Endothelial cell of umbilical vein (primary cell): ENCODE measurements at places on chromosomes 1 and 21.

- H3K27me3 ChIP-seq, result peaks cover 3% of the 10 kb centered on the region
- no peaks in the 10 kb centered on the region for H3K36me3 ChIP-seq
- no peak for DNase-seq
- no peaks in the 10 kb centered on the region for H3K4me1 ChIP-seq
These were observed 22.2 kb downstream of the KCNN3 start for GRCh38 chr1:154847891-154848290.

- H3K4me3 ChIP-seq, result peak overlapping the region; percentile 65
- DNase-seq, result peak; percentile 100
- no peaks in the 10 kb centered on the region for H3K27me3 ChIP-seq
- peaks cover 2% of the 10 kb centered on the region for H3K36me3 ChIP-seq
These were observed 2.6 kb upstream of the ZBTB18 start for GRCh38 chr1:244048256-244049161.

GRCh38 chr1:7048395-7048794 lies 263.1 kb downstream of the CAMTA1 start:
- H3K36me3 ChIP-seq, result no peaks in the 10 kb centered on the region
- no peaks in the 10 kb centered on the region for H3K4me1 ChIP-seq
- no peak overlapping the region for H3K27ac ChIP-seq
- no peak overlapping the region for H3K4me3 ChIP-seq
- no peaks in the 10 kb centered on the region for H3K27me3 ChIP-seq

- no peak overlapping the region for H3K27ac ChIP-seq
- H3K36me3 ChIP-seq, result no peaks in the 10 kb centered on the region
- no peak for DNase-seq
- H3K27me3 ChIP-seq, result no peaks in the 10 kb centered on the region
- no peak overlapping the region for H3K4me3 ChIP-seq
These were observed 692.1 kb upstream of the ZP4 start for GRCh38 chr1:238582816-238583215.

GRCh38 chr1:189669846-189670245 lies 807.8 kb downstream of the BRINP3 start:
- H3K27me3 ChIP-seq, result no peaks in the 10 kb centered on the region
- no peaks in the 10 kb centered on the region for H3K4me1 ChIP-seq
- H3K4me3 ChIP-seq, result no peak overlapping the region
- no peak overlapping the region for H3K27ac ChIP-seq

DNA sequence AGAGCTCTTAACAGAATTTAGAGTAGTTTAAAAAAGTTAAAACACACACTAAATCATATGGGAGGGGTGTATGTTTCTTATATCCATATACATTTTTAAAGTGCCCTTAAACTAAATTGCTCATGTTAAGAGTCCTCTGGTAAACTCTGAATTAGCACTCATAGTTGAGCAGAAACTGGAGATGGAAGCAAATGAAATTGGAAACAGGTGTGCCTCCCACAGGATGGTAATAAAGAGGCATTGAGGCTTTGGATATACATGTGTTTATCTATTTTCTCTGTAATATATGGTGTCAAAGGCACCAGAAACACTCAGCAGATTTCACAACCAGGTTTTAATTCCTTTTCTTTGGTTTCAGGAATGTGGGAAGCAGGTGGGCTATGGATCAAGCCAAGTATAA lies 188.6 kb downstream of the HS2ST1 start:
- no peak overlapping the region for H3K27ac ChIP-seq
- no peaks in the 10 kb centered on the region for H3K27me3 ChIP-seq
- H3K4me3 ChIP-seq, result no peak overlapping the region
- DNase-seq, result no peak
- no peaks in the 10 kb centered on the region for H3K4me1 ChIP-seq

DNA sequence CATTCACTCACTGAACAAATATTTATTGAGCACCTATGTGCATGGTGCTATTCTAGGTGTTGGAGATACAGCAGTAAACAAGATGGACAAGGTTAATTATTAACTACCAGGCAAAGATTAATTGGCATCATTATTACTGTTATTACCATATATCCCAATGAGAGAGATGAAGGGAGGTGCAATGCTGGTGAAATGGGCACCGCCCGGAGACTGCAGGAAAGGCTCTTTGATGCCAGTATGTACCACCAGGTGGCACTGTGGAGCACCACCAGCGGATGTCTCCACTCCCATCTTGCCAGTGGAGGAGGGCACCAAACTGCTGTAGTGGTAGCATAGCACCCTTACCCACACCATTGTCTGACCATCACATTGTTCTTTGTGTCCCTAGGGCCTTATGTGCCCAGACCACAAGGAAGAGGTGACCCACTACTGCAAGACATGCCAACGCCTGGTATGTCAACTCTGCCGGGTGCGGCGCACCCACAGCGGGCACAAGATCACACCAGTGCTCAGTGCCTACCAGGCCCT lies 3.0 kb downstream of the TRIM46 start:
- no peak overlapping the region for H3K4me3 ChIP-seq
- DNase-seq, result peak; percentile 65
- peaks cover 23% of the 10 kb centered on the region for H3K36me3 ChIP-seq
- peaks cover 11% of the 10 kb centered on the region for H3K4me1 ChIP-seq
- no peaks in the 10 kb centered on the region for H3K27me3 ChIP-seq

DNA sequence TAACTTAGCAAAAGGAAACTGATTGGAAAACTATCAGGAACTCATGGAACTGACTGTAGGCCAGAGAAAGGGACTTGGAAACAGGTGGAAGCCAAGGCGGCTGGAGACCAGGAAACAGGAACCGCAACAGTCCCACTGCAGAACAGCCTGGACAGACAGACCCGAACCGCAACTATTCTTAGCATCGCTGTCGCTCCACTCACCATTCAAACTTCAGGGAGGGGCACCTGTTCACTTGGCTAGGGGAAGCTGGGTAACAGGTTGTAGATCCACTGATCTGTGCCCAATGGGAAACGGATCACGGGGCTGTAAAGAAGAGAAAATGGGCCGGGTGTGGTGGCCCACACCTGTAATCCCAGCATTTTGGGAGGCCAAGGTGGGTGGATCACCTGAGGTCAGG lies 61.9 kb downstream of the CLSTN1 start:
- H3K27ac ChIP-seq, result no peak overlapping the region
- no peaks in the 10 kb centered on the region for H3K36me3 ChIP-seq
- no peaks in the 10 kb centered on the region for H3K4me1 ChIP-seq
- H3K4me3 ChIP-seq, result no peak overlapping the region
- no peaks in the 10 kb centered on the region for H3K27me3 ChIP-seq

DNA sequence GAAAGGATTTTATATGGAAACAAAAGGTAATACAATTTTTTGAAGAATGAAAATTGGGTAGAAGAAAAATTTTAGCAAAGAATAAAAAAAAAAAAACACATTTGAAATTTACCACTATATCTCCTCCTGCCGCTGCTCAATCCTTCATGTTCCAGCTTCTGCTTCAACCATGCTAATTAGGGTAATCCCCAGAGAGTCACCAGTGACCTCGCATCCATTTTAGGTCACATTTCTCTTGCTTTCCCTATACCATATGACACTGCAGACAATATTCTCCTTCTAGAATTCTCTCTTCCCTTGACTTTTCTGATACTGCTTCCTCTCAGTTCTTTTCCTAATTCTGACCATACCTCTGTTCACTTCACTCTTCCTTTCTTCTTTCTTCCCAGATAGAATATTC lies 237.1 kb downstream of the USH2A start:
- H3K27ac ChIP-seq, result no peak overlapping the region
- no peaks in the 10 kb centered on the region for H3K36me3 ChIP-seq
- no peak for DNase-seq
- H3K27me3 ChIP-seq, result no peaks in the 10 kb centered on the region
- no peak overlapping the region for H3K4me3 ChIP-seq

- DNase-seq, result peak; percentile 84
- peaks cover 36% of the 10 kb centered on the region for H3K4me1 ChIP-seq
- no peak overlapping the region for H3K4me3 ChIP-seq
- no peaks in the 10 kb centered on the region for H3K27me3 ChIP-seq
- peak overlapping the region; percentile 66 for H3K27ac ChIP-seq
These were observed 81.6 kb downstream of the CD58 start for GRCh38 chr1:116489231-116489697.

GRCh38 chr21:27734146-27734545 lies 767.3 kb upstream of the ADAMTS5 start:
- H3K4me3 ChIP-seq, result no peak overlapping the region
- no peak overlapping the region for H3K27ac ChIP-seq
- no peaks in the 10 kb centered on the region for H3K36me3 ChIP-seq
- DNase-seq, result peak; percentile 23

DNA sequence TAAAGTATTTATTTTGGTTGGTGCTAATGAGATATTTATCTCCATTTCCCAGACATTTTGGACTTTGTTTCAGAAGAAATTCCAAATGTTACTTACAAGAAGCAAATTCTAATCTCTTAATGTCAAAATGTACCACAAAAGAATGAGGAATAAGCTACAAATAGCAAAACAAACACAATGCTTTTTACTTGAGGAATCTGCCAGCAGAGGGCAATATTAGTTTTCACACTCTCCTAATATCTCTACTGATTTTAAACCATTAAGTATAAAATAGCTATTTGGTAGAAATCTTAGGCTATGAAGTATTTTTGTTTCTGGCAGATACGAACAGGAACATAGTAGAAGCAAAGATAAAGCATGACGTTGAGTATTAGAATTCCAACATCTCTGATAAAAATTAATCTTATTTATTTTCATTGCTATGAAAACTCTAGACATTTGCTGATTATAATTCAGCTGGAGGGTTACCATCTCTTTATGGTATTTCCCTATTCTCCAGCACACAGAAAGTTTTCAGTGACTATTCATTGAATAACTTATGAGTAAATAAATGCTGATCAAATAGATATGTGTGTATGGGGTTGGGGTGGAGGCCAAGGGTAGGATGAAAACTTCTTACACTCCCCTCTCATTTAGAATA lies 13.4 kb upstream of the HMCN1 start:
- no peak overlapping the region for H3K4me3 ChIP-seq
- no peaks in the 10 kb centered on the region for H3K36me3 ChIP-seq
- no peak overlapping the region for H3K27ac ChIP-seq
- peaks cover 3% of the 10 kb centered on the region for H3K4me1 ChIP-seq
- no peaks in the 10 kb centered on the region for H3K27me3 ChIP-seq
